ENCODE measurements at places on chromosomes 13 and 19. TPM values are rescaled to one million over a fixed set of nuclear protein-coding genes. Genes with fewer than 3 reads are reported as not detected.

- peak overlapping the region; percentile 83 for H3K27ac ChIP-seq
- peak overlapping the region; percentile 22 for H3K4me3 ChIP-seq
- no peaks in the 10 kb centered on the region for H3K27me3 ChIP-seq
- peak; percentile 80 for DNase-seq
Measured at GRCh38 chr19:10808937-10809649, 26.9 kb downstream of the TMED1 start.

DNA sequence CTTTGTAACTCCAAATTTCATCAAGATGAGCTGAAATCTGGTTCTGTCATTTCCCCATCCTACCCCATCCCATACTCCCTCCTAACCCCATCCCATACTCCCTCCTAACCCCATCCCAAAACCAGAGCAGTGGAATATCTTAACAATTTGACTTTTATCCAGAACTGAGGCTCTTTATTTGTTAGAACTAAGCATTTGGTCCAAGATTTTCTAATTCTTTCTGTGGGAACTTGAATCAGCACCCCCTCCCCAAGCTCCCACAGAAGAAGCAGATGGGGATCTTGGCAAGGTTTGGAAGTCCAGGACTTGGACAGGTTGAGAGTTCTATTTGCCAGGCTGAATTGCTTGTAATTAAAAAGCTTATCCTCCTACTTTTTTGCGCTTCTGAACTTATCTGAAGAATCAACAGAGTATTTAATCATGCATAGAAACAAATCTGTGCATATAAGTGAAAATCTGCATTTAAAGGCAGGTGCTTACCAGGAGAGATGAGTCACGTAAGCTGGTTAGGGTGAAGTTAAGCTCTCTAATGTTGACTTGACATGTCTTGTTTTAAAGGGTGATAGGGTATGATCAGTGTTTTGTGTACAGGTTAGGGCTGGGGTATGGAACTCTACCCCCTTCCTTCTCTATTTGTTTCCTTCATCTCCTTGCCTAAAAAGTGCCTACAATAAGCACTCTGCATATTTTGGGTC lies 111.1 kb downstream of the COG6 start:
- H3K27ac ChIP-seq = no peak overlapping the region
- H3K36me3 ChIP-seq = no peaks in the 10 kb centered on the region
- no peak overlapping the region for H3K4me3 ChIP-seq
- DNase-seq = no peak

DNA sequence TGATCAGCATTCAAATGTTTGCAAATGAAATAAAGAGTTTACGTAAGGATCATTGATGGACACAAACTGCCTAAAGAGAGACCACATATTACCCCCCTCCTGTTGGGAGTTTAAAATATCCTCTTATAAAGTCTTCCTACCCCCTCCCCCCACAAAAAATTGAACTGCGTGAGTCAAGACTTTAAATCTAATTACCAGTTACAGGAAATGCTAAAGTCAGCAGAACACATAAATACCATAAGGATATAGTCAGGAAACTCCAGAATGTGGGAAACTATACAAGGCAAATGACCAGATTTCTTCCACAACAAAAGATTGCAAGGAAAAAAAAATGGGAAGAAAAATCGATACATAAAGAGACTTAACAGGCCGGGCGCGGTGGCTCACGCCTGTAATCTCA lies 44.4 kb upstream of the FARP1 start:
- H3K27me3 ChIP-seq = no peaks in the 10 kb centered on the region
- H3K27ac ChIP-seq = no peak overlapping the region
- no peak overlapping the region for H3K4me3 ChIP-seq
- H3K4me1 ChIP-seq = peaks cover 2% of the 10 kb centered on the region
- no peaks in the 10 kb centered on the region for H3K36me3 ChIP-seq

DNA sequence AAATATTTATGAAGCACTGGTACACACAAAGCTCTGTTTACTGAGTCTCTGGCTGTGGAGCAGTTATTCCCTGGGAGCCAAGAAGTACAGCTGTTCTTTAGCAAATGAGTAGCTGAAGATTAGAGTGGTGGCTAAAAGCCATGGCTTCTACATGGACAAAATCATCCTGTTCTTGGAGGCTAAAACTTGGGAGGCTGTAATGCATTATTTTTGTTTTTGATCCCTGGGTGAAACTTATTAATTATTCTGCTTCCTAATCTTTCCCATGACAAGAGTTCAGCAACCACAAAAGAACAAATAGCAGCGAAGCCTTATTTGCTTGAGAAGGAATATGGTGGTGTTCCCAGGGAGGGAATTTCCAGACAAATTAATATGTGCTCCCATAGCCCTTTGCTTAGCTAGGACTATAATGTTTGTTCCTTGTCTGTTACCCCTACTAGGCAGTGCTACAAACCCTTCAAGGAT lies 109.5 kb downstream of the DCT start:
- no peaks in the 10 kb centered on the region for H3K36me3 ChIP-seq
- peaks cover 21% of the 10 kb centered on the region for H3K27me3 ChIP-seq
- no peak overlapping the region for H3K27ac ChIP-seq
- no peak overlapping the region for H3K4me3 ChIP-seq
- DNase-seq = no peak

Gene PTH2
- total RNA-seq = not detected

Gene ERICH4
- not detected for total RNA-seq

GRCh38 chr19:40279761-40280607 lies 5.2 kb downstream of the AKT2 start:
- DNase-seq = no peak
- H3K36me3 ChIP-seq = peaks cover 7% of the 10 kb centered on the region
- peak overlapping the region; percentile 31 for H3K27ac ChIP-seq
- no peak overlapping the region for H3K4me3 ChIP-seq
- H3K4me1 ChIP-seq = peaks cover 57% of the 10 kb centered on the region

DNA sequence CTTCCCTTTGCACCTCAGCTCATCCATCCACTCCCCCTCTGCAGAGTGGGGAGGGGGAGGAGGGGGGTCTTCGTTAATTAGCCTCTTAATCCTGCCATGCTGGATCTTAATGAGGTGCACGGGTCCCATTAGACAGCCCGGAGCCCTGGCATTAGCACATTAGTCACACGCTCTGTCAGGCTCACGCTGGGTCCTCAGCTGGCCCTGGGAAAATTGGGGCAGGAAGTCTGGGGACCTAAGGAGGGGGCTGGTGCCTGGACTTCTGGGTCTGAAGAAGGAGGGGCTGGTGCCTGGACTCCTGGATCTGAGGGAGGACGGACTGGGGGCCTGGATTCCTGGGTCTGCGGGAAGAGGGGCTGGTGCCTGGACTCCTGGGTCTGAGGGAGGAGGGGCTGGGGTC lies 444 bp upstream of the NCCRP1 start:
- peaks cover 8% of the 10 kb centered on the region for H3K4me1 ChIP-seq
- no peak overlapping the region for H3K4me3 ChIP-seq
- no peak overlapping the region for H3K27ac ChIP-seq
- H3K36me3 ChIP-seq = no peaks in the 10 kb centered on the region

DNA sequence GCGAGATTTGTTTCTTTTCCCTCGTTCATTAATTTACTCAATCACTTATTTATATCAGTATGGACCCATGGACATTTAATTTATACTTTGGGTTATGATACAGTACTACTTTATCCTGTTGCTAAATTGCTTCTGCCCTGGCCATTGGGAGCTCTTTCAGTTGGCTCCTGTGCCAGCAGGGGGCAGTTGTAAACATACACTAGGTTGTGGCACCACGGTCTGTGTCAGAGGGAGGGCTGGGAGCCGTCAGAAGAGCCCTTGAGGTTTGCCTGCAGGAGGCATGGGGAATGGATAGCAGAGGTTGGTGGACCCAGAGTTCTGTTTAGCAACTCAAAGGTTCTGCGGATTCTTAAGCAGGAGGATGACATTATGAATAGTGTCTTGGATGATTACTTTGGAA lies 94.3 kb downstream of the ERCC5 start:
- H3K27ac ChIP-seq = no peak overlapping the region
- H3K36me3 ChIP-seq = no peaks in the 10 kb centered on the region
- no peak overlapping the region for H3K4me3 ChIP-seq

Gene ZNF865
- total RNA-seq = 15.4 TPM

GRCh38 chr19:29045679-29046254 lies 167.2 kb downstream of the UQCRFS1 start:
- H3K27ac ChIP-seq = no peak overlapping the region
- H3K4me3 ChIP-seq = no peak overlapping the region
- H3K4me1 ChIP-seq = no peaks in the 10 kb centered on the region
- H3K27me3 ChIP-seq = no peaks in the 10 kb centered on the region
- H3K36me3 ChIP-seq = no peaks in the 10 kb centered on the region
- DNase-seq = no peak

Gene TMEM86B
- 12.4 TPM for total RNA-seq

- H3K4me3 ChIP-seq = no peak overlapping the region
- no peaks in the 10 kb centered on the region for H3K36me3 ChIP-seq
- H3K27me3 ChIP-seq = peaks cover 9% of the 10 kb centered on the region
- H3K4me1 ChIP-seq = peaks cover 12% of the 10 kb centered on the region
- H3K27ac ChIP-seq = no peak overlapping the region
Measured at GRCh38 chr19:18596752-18597157, 8.2 kb downstream of the REX1BD start.

- H3K4me1 ChIP-seq = no peaks in the 10 kb centered on the region
- H3K27ac ChIP-seq = no peak overlapping the region
- no peaks in the 10 kb centered on the region for H3K36me3 ChIP-seq
- no peak overlapping the region for H3K4me3 ChIP-seq
- H3K27me3 ChIP-seq = peaks cover 2% of the 10 kb centered on the region
Measured at GRCh38 chr13:59346999-59347723, 816.6 kb downstream of the DIAPH3 start.

- peak overlapping the region; percentile 98 for H3K27ac ChIP-seq
- no peak for DNase-seq
- peaks cover 65% of the 10 kb centered on the region for H3K36me3 ChIP-seq
- peak overlapping the region; percentile 98 for H3K4me3 ChIP-seq
- H3K4me1 ChIP-seq = peaks cover 58% of the 10 kb centered on the region
Measured at GRCh38 chr19:46785054-46785979, 3.1 kb downstream of the SLC1A5 start.

Gene NLRP12
- total RNA-seq = not detected

- peaks cover 57% of the 10 kb centered on the region for H3K4me1 ChIP-seq
- no peak overlapping the region for H3K27ac ChIP-seq
- no peak overlapping the region for H3K4me3 ChIP-seq
- no peak for DNase-seq
Measured at GRCh38 chr19:29683009-29683408, 17.7 kb downstream of the PLEKHF1 start.

GRCh38 chr19:54430306-54431254 lies 15.3 kb downstream of the TTYH1 start:
- no peak overlapping the region for H3K4me3 ChIP-seq
- H3K4me1 ChIP-seq = peaks cover 12% of the 10 kb centered on the region
- no peak overlapping the region for H3K27ac ChIP-seq
- peaks cover 5% of the 10 kb centered on the region for H3K36me3 ChIP-seq
- DNase-seq = peak; percentile 42

Gene KISS1R
- 2.3 TPM for total RNA-seq

DNA sequence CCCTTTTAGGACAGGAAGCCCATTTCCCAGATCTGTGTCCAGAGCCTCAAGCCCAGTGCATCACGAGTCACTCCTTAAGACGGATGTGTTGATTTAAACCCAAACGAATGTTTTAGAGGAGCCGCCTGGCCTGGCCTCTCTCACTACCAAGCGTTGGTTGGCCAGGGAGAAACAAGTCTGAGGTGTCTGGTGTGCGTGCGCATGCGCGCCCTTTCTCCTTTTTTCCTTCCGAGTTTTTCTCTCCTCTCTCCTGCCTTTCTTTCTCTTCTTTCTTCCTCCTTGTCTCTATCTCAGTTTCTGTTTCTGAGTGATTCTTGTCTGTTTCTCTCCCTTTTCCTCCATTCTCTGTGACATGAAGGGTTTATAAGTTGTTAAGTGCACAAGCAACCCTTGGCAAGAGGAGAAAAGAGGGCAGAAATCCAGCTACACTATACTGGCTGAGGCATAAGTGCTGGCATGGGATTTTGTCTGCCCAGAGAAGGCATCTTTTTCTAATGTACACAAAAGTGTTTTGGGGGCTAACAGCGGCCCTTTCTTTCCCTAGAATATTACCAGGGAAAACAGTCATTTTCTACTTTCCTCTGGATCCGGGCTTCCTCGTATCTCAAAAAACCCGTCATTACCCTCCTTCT lies 170.5 kb downstream of the DNAJC15 start:
- no peaks in the 10 kb centered on the region for H3K4me1 ChIP-seq
- peaks cover 20% of the 10 kb centered on the region for H3K27me3 ChIP-seq
- DNase-seq = no peak
- H3K4me3 ChIP-seq = no peak overlapping the region

DNA sequence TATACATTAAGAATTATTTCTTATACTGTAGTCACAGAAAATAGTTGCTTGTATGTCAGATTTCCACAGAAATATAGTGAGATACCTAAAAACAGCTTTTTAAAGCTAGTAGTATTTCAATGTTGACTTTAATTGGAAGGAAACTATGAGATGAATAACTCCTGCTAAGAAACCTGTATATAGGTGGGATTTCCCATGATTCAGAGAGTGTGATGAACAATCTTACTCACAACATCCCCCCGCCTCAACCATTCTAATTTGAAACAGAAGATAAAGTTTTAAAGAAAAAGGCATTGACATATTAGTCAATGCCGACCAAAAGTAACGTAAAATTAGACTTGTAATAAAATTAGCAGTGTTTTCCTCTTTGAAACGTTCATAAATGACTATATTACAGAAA lies 1.4 kb upstream of the MIR17HG start:
- no peak overlapping the region for H3K4me3 ChIP-seq
- H3K36me3 ChIP-seq = peaks cover 22% of the 10 kb centered on the region
- H3K4me1 ChIP-seq = peaks cover 36% of the 10 kb centered on the region

DNA sequence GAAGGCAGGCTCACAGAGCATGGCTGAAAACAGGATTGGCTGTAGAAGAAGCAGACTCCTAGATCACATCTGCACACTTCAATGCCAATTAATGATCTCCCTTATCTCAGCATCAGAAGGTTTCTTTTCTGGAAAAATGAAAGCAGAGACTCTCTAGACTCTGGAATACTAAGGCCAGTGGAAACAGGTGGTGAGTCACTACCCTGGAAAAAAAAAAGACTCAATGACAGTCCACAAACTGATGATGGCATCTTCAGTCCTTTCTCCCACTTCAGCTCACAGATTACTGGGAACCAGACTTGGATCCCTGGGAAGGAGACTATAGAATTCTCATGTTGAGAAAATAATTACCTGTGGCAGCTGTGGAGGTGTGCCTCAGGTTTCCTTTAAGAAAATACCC lies 47.5 kb upstream of the MBNL2 start:
- peaks cover 7% of the 10 kb centered on the region for H3K27me3 ChIP-seq
- H3K4me1 ChIP-seq = no peaks in the 10 kb centered on the region
- DNase-seq = no peak
- no peak overlapping the region for H3K27ac ChIP-seq
- no peaks in the 10 kb centered on the region for H3K36me3 ChIP-seq
- no peak overlapping the region for H3K4me3 ChIP-seq

Gene ELSPBP1
- not detected for total RNA-seq

- H3K4me1 ChIP-seq = no peaks in the 10 kb centered on the region
- no peak overlapping the region for H3K27ac ChIP-seq
- no peaks in the 10 kb centered on the region for H3K36me3 ChIP-seq
- DNase-seq = no peak
Measured at GRCh38 chr13:93721483-93721882, 494.9 kb downstream of the GPC6 start.

DNA sequence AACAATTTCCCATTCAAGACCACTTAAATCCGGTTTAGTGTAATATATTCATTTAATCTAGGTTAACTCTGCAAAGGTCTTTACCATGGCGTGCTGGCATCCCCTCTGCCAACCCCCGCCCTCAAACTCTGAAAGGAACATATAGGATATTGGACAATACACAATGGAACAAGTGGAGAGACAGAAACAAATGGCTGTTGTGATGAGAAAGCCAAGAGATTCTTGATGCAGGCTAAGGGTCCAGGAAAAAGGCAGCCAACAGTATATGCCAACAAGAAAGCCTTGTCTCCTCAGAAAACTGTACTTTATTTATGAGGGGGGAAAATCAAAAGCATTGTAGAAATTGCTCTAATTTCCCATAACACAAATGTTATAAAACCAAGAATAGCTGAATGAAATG lies 407.3 kb upstream of the SGCG start:
- H3K27ac ChIP-seq = no peak overlapping the region
- no peaks in the 10 kb centered on the region for H3K27me3 ChIP-seq
- no peak overlapping the region for H3K4me3 ChIP-seq
- H3K36me3 ChIP-seq = no peaks in the 10 kb centered on the region

Gene CERS1
- not detected for total RNA-seq

Data from activated CD4-positive, alpha-beta memory T cell treated with anti-CD3 and anti-CD28 coated beads, Interleukin-2, amount 10 ng/mL, durations not matched to agents 7 days and 5 days (primary cell).